ENCODE measurements at places on chromosomes 1 and 21.

DNA sequence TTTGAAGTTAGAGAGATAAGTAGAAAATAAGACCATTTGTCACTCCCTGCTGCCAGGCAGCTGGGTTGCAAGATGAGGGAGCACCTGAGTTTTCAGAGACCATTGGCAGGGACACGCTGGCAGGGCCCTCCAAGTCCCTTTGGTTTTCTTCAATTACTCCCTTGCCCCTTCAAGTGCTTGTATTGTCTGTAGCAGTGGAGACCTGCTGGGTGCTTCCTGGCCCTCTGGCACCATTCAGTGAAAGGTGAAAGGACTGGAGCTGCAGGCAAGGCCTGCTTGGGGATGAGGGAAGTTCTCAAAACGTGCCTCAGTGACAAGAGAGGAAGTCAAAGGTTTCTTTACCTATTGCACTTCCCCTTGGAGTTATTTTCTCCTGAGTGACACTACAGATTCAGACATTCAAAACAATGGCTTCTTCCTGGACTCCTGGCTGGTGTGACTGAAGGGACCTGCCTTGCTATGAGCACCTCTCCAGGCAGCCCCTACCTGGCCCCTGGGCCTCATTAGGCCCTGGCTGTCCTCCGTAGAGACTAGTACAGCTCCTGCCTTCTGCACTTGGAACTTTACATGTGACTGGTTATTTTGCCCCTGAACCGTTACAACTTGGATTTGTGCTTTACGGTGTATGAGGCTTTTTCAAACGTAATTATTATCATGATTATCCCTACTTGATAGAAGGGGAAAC lies 100.1 kb downstream of the C1orf21 start:
- no peak for DNase-seq

GRCh38 chr1:39940980-39941871 lies 13.7 kb upstream of the MFSD2A start:
- no peak for DNase-seq

DNA sequence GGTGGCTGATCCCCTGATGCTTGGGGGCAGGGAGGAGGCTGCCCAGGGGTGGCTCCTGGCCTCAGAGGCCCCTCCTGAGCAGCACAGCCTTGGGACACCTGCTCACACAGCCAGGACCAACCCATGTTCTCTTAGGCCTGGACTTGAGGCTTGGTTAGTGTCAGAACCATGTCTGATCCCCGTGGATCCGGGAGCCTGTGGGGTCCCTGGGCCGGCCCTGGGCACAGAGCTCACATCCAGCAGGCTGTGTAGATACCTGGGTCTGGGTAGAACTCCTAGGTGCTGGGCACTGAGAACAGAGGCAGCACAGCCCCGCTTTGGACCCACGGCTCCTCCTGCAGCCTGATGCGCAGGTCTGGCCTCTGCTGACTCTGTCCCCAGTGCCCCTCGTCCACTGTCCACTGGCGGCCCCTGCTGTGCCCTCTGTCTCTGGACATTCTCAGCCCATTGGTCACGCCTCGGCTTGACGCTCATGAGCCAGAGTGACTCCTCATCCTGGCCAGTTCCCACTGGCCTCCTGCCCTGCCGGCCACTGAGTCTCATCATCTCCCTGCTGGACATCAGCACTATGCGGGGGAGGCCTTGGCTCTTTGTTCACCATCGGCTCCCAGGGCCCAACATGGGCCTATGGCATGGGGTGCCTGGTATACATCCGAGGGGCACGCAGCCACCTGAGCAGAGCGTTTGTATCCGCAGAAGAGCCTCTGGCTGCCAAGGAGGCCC lies 70.2 kb downstream of the TRIM11 start:
- DNase-seq: no peak

DNA sequence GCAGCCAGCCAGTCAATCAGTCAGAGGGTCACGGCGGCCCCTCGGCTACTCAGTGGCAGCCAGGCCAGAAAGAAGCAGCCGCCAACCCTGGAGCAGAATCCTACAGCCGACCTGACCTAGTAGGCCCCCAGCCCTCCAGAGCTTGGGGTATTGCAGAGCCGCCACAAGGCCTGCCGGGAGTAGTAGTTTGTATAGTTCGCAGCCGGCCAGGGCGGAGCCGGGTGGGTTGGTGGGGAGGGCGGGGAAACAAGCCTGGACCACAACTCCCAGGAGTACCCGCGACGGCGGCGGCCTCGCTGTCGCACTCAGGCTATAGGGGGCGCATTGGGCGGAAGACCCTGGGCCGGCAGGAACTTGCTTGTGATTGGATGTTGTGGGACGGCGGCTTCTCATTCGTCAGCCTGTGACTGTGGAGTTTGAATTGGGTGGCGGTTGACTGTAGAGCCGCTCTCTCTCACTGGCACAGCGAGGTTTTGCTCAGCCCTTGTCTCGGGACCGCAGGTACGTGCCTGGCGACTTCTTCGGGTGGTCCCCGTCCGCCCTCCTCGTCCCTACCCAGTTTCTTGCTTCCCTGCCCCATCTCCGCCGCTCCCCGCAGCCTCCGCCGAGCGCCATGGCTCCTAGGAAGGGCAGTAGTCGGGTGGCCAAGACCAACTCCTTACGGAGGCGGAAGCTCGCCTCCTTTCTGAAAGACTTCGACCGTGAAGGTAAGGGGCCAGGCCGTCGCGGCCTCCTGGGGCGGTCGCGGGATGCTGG lies at the start of gene CDCA8:
Gene CDCA8 (plus strand): TSS at position 439 of the 756 bp plus-strand sequence. CDS start 175 bp downstream, at position 614.
- DNase-seq: peak; percentile 92

- DNase-seq: no peak
Measured at GRCh38 chr21:24456358-24456757, 1150.9 kb downstream of the MRPL39 start.

DNA sequence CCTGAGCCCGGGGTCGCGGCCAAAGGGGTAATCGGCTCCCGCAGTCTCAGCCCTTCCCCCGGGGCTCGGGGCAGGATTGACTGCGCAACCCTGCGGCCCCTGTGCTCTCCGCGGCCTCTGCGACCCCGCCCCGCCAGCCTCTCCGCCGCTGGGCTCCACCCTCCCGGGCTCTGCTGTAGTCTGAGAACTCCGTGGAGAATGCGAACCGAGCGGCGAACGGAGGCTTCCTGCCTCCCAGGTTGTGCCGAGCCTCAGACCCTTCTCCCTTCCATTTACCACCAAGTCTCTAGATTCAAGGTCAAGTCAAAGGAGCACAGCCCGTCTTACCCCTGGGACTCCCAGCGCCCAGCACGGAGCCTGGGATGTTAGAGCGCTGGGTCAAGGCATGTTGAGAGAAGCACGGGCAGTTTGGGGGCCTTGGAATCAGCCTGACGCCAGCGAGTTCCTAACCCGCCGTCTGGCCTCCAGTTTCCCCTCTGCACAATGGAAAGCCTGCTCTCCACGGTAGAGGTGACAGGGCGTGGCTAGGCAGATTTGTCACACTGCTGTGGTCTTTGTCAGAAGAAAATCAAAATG lies 3.0 kb downstream of the ATP2B4 start:
- no peak for DNase-seq

DNA sequence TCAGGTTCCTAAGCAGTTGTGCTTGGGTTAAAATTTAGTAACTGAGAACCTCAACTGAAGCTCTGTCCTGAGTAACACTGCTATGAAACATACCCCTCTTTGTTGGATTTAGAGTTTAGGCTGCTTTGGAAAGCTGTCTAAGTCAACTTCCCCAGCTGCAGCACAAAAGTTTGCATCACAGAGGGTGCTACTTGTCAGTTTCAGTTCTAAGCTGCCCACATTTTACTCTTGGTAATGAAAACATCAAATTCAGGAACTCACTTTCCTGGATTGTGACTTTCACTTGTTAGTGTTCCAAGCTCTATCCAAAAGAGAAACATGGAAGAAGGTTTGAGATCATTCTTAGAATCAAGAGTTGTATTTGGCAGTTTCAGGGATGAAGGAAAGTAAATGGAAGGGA lies 191.7 kb upstream of the NFIA start:
- no peak for DNase-seq

- DNase-seq: no peak
Measured at GRCh38 chr1:225772848-225773247, 4.8 kb upstream of the SRP9 start.

GRCh38 chr1:16165073-16165364 lies 9.2 kb upstream of the EPHA2 start:
- DNase-seq: no peak

DNA sequence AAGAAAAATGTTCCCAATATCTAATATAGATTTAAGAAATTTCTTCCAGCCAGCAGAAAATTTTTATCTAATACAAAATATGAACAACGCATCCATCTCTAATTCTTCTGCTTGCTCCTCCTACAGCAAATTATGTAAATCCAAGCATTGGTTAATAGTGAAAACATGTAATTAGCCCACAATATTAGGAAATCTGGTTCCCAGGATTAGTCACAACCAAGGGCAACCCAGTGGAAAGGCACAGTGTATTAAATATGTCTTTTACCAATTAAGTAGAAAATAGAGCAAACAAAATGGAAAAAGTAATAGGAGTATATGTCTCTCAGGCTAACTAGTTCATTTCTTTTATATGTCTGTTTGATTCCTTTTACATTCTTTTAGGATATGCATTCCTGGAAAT lies 59.4 kb upstream of the IFI44L start:
- DNase-seq: no peak

DNA sequence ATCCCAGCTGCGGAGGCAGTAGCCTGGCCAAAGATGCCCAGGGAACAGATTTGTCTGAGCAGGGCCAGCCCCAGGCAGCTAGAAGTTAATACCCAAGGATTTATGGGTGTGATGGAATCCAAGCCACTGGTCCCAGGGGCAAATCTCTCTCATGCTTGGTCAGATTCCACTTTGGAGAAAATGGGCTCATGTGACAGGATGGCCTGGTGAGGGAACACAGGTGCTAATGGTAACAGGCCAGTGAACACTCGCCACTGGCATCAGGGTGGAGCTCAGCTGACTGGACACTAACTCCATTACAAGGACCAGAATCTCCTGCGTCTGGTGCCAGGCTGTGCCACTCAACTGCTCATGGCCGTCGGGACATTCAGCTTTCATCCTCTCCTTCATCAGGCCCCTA lies 12.0 kb downstream of the MDM4 start:
- DNase-seq: no peak

GRCh38 chr1:92587445-92587844 lies 100.7 kb upstream of the GFI1 start:
- no peak for DNase-seq

DNA sequence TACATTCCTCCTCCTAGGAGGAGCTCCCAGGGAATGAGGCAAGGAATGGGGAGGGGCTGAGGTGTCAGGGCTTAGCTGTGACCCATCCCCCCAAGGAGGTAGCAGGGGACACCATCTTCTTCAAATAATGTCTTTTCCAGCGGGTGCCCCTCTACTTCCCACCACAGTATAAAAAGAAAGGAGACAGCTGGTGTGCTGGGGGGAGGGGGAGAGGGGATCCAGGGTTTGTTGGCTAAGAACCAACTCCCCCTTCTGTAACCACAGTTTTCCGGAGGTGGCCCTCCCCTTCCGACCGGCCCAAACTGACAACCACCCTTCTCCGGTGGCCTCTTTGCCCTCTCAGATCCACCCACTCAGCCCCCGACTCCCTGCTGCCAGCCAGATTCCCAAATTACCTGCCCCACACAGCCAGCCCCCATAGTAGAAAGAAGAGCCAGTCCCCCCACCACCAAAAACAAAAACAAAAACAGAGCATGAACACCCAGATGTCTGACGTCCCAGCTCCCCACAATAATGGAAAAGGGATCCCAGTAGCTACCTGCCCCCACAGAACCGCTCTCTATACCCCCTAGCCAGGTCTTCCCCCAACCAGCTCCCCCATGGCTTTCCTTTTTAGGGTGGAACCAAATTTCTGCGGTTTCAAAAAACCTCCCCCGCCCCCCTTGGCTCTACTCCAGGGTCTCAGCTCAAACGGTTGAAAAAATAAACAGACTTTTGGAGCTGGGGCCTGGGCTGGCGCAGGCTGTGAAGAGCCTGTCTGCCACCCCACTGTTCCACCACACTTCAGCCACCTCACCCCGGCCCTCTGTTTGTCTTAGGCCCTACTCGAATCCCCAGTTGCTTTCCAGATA lies 2.1 kb downstream of the ARHGEF2 start:
- no peak for DNase-seq

GRCh38 chr1:46622344-46622743 lies 5.7 kb upstream of the MOB3C start:
- DNase-seq: no peak

- no peak for DNase-seq
Measured at GRCh38 chr1:21876267-21876666, 60.8 kb downstream of the HSPG2 start.

DNA sequence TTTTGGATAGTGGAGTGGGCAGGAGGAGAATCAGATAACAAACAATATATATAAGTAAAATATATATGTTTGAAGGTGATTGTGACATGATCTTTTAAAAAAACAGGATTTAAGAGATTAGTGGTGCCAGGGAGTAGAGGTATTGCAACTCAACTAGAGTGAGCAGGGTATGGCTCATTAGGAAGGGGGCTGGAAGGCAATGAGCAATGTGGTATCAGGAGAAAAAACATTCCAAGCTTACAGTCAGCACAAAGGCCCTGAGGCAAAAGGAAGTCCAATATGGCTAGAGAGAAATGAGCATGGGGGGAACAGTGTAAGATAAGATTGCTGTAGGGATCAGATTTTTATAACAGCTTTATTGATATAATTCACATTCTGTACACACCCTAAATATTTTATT lies 5.3 kb upstream of the GADD45A start:
- DNase-seq: no peak

DNA sequence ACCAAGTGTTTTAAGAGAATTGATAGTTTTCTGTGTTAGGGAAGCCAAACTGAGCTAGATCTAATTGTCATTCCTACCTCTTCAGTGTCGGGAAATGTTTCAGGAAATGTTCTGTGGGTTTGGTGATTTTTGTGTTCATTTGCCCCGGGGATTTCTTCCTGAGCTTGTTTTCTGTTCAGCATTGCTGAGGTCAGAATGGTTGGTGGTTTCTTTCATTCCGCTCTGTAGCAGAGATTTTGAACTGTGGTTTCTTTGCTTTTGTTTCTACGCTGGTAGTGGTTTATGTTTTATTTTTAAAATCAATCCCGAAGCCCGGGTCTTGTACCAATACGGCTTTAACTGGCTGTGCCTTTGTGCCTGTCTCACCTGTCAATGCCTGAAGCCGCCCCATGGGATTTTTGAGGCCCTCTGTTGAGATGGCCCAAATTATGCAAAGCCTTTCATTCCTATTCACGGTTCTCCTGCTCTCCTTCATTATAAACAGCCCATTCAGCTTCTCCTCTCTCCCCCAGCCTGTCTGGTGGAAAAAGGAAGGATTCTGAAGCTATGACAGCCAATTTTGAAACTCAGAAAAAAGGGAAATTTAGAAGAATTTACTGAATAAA lies 417.2 kb upstream of the KAZN start:
- no peak for DNase-seq

DNA sequence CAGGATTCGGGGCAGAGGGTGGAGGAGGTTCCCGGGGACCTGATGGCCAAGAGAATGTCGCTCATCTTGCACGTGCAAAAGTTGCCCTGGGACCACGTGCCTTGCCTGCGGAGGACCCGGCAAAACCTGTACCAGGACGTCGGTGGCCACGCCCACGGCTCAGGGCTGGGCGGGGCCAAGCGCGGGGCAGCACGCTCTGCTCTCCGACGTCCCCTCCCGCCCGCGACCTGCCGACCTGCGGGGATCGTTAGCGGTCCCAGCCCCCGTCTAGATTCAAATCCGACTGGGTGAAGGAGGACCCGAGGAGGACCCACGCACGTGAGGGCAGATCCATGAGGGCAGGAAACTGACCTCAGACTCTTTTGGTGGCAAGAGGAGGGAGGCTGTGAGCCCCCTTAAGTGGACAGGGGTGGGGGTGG lies at the start of gene C1orf167:
Gene C1orf167 (plus strand): TSS at position 206 of the 419 bp plus-strand sequence. CDS start 2,208 bp downstream, outside the sequence.
- DNase-seq: no peak

Data from skeletal muscle cell (primary cell).